ENCODE measurements at places on chromosomes 3 and 15.

- no peak for DNase-seq
Measured at GRCh38 chr15:55715355-55716076, 27.4 kb downstream of the PRTG start.

GRCh38 chr15:36951731-36952247 is 148.6 kb downstream of the MEIS2 start:
- DNase-seq = no peak

GRCh38 chr3:71955240-71956068 is 170.5 kb upstream of the PROK2 start:
- DNase-seq = peak; percentile 22

DNA sequence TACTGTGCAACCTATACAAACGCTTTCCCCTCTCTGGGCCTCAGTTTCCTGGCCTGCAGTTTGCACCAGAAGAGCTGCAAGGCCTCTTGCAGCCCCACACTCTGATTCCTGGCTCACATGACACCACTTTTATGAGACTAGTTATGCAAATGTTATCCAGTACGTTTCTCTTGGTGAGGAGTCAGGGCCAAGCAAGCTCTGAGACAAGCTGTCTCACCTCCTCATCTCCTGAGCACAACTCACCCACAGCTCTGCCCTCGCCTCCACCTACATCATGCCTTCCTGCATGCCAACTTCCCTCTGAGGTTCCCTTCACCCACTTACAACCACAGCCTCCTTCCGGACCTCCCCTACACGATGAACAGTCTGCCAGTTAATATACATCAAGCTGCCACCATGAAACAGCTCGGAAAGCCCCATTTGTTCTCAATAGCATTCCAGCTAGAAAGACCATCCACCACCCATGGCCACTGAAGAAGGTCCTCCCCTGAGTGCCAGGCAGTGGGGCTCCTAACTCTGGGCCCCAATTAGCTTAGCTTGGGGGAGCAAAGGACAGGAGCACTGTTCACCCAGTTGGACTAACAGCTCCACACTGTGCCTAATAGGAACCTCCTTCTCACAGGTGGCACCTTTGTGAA is 25.0 kb downstream of the CRYGS start:
- peak; percentile 76 for DNase-seq

GRCh38 chr15:33581032-33581431 is 270.3 kb downstream of the RYR3 start:
- no peak for DNase-seq

DNA sequence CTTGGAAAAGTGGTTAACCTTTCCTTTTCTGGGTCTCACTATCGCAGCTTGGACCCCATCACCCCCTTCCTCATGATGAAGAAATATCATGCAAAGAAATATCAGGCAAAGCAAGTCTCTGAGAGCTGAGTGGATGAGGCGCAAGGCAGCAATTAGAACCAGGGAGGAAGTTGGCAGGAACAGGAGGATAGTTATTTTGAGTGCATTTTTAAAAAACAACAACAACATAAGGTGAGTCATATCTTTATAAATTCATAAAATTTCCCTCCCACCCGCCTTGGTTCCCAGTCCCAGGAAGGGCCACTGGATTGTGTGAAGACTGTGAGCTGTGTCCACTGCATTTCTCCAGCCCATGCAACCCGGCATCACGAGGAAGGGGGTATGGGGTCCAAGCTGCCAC is 316.9 kb upstream of the TLE3 start:
- DNase-seq = no peak

DNA sequence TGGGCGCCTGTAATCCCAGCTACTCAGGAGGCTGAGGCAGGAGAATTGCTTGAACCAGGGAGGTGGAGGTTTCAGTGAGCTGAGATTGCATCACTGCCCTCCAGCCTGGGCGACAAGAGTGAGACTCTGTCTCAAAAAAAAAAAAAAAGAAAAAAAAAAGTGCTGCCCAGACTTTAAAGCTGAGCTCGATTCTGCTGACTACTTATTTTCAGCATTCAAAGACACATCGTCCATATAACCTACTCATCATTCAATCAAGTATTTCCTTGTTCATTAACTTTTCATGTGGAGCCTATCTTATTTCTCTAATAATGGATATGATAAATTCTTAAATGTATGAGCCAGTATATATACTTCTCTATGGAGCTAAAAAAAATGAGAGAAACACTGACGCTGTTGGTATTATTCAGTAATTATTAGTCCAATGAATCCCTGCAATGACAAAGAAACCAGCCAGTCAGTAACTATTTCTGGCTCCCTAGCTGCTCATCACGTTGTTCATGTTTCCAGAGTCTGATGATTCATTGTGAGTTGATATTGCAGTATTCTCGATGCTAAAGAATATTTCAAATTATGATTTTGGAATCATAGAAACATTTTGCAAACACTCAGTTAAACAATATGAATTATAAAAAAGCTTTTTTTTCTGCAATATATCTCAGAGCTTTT is 111.9 kb downstream of the RAP2B start:
- DNase-seq = no peak

DNA sequence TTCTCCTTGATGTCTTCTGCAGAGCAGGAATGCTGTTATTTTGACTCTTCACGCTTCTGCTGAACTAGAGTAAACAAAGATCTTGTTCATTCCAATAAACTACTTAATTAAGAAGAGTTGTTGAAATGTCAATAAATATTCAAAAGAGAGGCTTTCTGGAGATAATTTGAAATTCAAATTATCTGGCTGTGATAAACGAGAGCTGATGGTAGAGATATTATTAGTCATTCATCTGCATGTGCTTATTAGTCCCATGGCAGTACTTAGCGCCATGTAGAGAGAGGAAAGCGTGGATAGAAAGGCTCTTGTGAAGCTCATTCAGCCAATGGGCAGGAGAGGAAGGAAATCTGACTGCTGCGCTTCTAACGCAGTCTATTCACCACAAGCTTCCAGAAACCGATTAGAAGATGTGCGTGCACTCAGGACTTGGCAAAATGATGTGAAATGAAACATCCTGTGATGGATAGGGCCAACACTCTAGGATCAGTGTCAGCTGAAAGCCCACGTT is 251.1 kb downstream of the GABRB3 start:
- no peak for DNase-seq

DNA sequence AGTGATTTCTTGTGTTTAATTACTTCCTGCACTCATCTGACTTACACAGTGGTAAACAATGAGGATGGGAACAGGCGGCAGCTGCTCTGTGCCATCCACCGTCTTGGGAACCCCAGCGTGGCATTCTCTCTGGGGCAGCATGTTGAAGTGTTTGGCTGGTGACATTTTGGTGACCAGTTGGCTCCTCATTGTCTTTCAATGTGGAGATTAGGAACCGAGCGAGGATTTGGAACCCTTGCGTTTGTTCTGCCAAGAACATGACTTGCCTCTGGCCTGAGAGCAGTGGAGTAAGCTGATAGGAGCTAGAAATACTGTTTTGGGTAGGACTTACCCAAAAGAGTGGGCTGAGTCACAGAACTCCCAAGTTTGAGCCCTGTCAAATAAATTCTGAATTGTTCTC is 88.8 kb downstream of the IGF1R start:
- DNase-seq = no peak

Data from CD4-positive, alpha-beta T cell treated with Interleukin-17A for 4 hours (primary cell).